Stimulated activated CD4-positive, alpha-beta T cell treated with anti-CD3 and anti-CD28 coated beads, TNF-alpha, amount 100 ng/mL, for 24 hours (primary cell): ENCODE measurements at places on chromosomes 6 and 20.

GRCh38 chr20:53929974-53930650, 140.3 kb downstream of the BCAS1 start:
- DNase-seq, result no peak

DNA sequence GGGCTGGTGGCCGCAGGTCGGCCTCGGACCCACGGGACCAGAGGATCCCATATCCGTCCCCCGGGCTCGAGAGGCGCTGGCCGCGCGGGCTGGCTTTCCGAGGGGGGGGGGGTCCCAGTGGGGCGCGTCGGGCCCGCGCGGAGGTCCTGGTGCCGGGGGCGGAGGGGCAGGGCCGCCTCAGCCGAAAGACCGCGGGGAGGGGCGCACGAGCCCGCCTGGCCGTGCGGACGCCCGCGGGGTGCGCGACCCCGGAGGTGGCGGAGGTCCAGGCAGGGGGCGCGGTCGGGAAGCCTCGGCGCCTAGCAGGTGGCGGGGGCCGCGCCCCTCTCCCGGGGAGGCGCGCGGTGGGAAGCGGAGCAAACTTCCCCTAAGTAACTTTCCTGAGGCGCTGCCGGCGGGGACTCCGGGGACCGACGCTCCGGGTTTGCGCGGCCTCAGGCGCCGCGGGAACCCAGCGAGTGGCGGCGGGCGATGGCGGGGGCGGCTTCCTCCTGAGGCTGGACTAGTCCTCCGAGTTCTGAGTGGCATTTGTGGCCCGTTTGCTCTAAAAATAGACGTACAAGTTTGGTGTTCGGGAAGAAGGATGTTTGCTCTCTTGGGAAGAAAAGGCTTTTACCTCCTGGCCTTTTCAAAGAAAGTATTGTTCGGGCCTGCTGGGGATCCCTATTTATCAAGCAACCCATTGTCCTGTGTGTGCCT, 26.5 kb upstream of the BTBD3 start:
- peak; percentile 21 for DNase-seq

DNA sequence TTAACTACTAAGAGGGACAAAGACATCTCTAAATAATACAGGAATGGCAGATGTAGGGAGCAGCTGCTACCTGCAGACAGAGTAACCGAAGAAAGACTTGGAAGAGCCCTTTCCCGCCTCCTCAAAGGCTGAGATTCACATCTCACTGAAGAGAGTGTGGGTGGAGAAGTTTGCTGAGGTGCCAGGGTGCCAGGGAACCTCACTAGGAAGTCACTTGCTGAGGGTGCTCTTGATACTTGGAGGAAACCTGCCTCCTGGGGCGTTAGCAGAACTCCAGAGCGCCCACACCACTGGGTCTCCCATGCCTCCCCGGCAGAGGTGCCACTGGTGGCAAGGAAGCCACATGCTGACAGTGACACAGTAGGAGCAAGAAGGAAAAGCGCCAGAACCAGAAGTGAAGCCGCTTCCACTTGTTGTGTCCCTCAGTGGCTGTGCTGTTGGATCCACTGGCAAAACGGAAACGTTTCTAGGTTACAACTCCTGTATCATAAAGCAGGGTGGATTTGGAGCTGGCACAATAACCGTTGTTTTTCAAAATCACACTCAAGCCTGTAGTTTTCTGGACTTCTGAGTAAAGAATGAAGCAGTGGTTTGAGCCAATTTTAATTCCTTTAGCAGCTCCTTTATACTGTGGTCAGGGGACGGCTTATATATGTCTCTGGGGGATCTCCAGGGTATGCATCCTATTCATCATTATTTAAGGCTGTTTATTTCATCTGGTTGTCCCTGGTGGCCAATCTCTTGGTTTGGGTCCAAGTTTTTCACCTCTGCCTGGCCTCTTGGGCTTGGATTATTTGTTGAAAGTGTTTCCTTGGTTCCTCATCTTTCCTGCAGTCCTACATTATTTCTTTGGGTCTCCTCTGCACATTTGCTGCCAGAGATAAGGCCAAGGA, 64.5 kb downstream of the CDC5L start:
- DNase-seq, result no peak

GRCh38 chr20:17262786-17263185, 35.9 kb downstream of the PCSK2 start:
- no peak for DNase-seq

DNA sequence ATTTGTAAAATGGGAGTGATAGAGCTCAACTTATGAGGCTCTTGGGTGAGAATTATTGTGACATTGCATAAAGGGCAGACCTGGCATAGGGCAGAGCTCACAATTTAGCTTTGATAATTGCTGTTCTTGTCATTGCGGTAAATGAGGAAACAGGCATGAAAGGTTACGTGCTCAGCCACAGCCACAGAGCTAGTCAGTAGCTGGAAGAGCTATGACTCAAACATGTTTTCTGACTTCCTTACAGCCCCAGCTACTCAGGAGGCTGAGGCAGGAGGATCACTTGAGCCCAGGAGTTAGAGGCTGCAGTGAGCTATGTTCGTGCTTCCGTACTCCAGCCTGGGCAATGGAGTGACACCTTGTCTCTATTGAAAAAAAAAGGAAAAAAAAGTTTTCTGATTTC, 3.5 kb upstream of the GHRH start:
- DNase-seq, result no peak

- DNase-seq, result no peak
Observed at GRCh38 chr6:116349216-116349615, 21.5 kb upstream of the DSE start.

- peak; percentile 25 for DNase-seq
Observed at GRCh38 chr20:23419995-23420901, 1.0 kb downstream of the NAPB start.

GRCh38 chr20:4086771-4087687, 71.7 kb upstream of the RNF24 start:
- no peak for DNase-seq

DNA sequence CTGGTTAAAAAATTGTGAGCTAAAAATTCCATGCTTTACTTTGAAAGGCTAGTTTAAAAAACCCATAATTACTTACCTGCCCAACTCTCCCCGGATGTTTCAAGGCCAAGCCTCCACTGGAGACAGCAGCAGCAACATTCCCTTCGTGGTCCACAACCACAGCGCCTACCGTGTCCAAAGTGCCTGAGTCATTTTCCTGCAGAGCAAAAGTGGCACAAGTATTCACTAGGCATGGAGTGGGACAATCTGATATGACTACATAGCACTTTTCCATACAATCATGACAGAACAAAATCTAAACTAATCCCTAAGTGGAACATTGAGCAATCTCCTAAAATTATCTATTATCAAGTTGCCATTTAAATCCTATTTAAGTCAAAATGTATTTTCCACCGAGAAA, 104.8 kb downstream of the TASP1 start:
- no peak for DNase-seq

- no peak for DNase-seq
Observed at GRCh38 chr6:133333852-133334251, 92.7 kb downstream of the EYA4 start.
